ENCODE measurements at places on chromosomes 6 and 20.

DNA sequence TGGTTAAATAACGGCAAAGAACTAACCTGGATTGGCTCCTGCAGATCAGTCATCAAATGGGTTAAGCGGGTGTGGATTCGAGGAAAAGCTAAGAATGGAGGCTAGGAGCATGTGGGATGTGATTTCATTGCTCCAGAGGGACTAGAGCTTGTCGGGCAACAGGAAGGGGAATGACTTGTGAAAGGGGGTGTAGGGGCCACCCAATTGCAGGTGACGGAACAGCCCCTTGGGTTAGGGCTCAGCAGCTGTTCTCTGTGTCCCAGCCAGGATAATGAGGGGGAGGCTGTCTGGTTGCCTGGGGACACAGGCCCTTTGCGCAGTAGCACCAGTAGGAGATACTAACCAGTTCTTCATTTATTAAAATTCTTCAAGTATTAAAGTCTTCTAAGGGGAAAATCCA, 25.0 kb upstream of the MRPS18A start:
- DNase-seq: no peak

GRCh38 chr6:106804346-106805335, 169.9 kb downstream of the CD24 start:
- DNase-seq: no peak

DNA sequence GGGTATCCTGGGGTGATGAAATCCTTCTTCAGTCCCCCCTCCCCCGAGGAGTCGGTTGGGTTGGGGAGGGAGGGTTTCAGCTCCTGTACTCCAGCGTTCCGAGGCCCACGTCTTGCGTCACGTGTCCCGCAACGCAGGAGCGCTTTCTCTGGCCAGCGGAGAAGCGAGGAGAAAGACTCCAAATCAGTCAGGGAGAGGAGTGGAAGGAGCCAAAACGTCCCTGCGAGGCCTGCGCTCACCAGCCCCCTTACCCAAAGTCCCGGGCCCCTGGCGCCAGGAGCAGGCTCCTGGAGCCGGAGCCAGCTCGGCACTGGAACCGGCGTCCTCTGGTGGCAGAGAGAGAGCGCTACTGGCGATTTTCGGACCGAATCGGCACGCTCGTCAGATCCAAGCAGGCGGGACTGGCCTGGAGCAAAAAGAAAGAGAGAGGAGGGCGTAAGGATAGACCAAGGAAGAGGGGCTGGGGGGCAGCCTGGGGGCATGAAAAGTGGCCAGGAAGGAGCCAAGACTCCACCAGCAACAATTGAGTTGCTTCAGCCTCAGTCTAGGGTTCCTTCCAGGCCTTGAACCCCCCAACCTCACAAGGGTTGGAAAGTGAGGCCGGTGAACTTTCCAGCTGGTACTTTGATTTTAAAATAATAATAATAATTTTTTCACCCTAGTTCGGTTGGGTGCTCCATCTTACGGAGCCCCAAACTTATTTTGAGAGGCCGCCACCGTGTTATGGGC, at the start of gene GNAS:
GNAS (plus strand) TSS at position 174 of the 729 bp plus-strand sequence.
- DNase-seq: peak; percentile 38

DNA sequence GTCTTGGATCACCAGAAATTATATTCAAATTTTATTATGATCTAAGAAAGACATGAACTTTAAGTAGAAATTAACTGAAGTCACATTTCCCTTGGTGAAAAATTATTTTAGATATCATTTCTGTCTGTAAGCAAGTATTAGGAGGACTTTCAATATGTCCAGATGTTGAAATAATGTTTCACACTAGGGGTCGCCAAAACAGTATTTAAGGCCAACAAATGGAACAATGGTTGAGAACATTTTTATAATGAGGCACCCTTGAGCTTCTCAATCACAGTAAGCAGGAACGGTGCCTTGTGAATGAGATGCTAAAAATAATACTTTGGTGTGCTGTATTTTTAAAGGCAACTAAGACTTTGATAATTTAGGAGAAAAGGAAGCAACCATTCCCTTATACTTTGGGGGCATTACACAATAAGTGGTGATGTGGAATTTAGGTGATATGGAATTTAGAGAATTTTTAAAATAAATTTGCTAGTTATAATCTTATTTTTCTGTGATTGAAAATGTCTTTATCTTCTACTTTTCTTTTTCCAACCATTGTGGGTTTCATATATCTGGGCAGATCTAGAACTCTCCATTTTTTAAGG, 9.6 kb upstream of the SF3B5 start:
- DNase-seq: peak; percentile 39

DNA sequence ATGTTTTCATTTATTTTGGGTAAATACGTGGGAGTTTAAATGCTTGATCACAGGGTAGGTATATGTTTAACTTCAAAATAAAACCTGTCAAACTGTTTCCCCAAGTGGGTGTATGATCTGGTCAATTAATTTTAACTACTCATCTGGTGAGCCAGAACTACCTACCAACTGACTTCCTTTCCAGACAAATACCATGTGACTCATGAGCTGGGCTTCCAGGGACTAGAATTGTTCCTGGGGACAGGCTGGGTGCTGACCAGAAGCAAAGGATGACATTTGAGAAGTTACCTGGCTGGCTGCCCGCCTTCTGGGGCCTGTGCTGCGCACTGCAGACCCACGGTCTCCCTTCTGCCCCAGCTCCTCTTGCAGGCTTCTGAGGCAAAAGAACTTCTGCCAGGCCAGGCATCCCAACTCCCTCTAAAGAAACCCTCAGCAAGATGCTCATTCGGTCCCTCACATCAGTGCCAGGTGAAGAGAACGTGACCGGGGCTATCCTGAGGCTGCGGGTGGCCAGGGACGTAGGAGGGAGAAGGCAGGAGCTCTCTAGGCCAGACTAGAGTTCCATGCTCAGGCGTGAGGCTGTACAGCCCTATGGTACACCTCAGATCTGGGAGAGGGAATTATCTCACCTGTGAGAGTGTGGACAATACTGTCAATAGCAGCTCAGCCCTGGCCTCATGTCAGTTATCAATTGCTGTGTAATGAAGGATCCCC, 103.6 kb downstream of the JPH2 start:
- no peak for DNase-seq

GRCh38 chr6:140052736-140053729, 678.6 kb upstream of the CITED2 start:
- DNase-seq: no peak

GRCh38 chr6:89205819-89206218, 11.3 kb downstream of the GABRR1 start:
- no peak for DNase-seq

- no peak for DNase-seq
These were observed 392.0 kb upstream of the SASH1 start for GRCh38 chr6:147950623-147950987.

GRCh38 chr6:137522831-137523230, 28.6 kb upstream of the OLIG3 start:
- DNase-seq: no peak

- DNase-seq: no peak
These were observed 29.9 kb downstream of the EZR start for GRCh38 chr6:158789115-158789917.

GRCh38 chr6:56652994-56653393, 10.3 kb upstream of the DST start:
- DNase-seq: no peak

- DNase-seq: no peak
These were observed 136.3 kb downstream of the CD109 start for GRCh38 chr6:73832313-73832712.

- DNase-seq: no peak
These were observed 11.9 kb upstream of the NSFL1C start for GRCh38 chr20:1478566-1478965.

GRCh38 chr6:16700202-16700915, 60.9 kb downstream of the ATXN1 start:
- DNase-seq: no peak

GRCh38 chr6:15462256-15462655, 200.6 kb downstream of the DTNBP1 start:
- DNase-seq: no peak

- no peak for DNase-seq
These were observed 103.5 kb downstream of the RFPL4B start for GRCh38 chr6:112450663-112451062.

- DNase-seq: peak; percentile 37
These were observed 53.6 kb downstream of the CDC40 start for GRCh38 chr6:110233770-110234374.

DNA sequence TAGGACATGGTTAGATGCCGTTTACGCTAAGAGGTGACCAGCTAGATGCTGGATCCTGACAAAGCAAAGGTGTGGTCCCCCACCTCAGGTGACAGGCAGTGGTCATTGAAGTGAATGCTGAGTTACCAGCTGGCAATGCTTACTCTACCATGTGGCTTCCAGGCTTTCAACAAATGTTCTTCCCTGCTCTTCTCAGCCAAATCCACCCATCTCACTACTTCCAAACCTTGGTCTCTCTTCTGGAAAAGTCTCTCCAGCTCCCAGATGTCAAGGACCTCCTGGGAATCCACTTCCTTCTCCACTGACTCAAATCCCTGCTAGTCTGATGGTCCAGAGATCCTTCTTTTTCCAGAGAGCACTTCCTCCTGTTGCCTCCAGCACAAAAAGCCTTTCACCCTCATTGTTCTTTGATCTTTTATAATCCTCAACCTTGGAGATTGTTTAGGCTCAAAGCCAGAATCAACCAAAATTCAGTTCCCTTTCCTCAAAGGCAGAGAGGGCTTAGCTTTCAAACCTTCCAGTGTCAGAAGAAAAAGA, 228.0 kb downstream of the ZNF217 start:
- no peak for DNase-seq

DNA sequence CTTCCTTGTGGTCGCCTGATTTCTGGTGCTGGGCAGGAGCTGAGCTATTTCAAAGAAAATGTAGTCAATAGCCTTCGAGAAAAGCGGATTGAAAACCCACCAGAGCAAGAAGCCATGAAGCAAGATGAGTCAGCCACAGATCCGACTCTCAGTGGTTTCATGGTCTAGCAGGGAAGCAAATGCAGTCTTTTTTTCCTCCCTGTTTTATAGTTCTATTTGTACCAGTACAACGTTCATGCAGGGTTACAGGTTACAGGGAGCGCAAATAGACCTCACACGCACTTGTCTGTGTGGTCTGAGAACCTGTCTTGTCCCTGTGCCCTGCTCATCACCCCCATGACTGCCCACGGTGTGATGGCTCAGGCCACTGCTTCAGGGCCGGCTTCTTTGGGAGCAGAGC, 309.8 kb upstream of the SUPT3H start:
- DNase-seq: no peak

DNA sequence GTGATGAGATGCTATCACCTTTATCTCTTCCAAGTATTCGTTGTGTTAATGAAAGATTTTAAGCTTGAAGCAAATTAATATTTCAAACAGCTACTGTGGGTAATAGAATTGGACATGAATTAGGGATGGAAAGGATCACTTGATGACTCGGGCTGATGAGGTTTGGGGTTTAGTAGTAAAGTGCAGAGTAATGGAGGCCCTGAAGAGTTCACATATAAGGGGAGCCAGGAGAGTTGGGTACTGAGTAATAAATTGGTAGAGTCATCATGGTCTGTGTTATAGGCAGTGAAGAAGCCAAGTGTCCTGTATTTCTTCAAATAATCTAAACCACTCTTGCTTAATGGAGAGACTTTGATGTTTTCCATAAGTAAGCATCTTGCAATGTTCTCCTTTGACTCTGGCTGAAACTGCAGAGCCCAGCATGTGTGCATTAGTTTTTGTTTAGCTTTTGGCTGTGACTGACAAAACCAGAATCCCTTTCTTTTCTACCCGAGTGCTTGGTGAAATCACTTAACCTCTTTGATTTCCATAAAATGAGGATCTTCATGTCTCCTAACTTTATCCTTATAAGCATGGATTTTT, 57.6 kb downstream of the L3MBTL3 start:
- DNase-seq: no peak

- DNase-seq: no peak
These were observed 25.9 kb downstream of the FOXQ1 start for GRCh38 chr6:1337791-1338190.

- DNase-seq: no peak
These were observed 10.2 kb downstream of the VSX1 start for GRCh38 chr20:25071734-25072133.

DNA sequence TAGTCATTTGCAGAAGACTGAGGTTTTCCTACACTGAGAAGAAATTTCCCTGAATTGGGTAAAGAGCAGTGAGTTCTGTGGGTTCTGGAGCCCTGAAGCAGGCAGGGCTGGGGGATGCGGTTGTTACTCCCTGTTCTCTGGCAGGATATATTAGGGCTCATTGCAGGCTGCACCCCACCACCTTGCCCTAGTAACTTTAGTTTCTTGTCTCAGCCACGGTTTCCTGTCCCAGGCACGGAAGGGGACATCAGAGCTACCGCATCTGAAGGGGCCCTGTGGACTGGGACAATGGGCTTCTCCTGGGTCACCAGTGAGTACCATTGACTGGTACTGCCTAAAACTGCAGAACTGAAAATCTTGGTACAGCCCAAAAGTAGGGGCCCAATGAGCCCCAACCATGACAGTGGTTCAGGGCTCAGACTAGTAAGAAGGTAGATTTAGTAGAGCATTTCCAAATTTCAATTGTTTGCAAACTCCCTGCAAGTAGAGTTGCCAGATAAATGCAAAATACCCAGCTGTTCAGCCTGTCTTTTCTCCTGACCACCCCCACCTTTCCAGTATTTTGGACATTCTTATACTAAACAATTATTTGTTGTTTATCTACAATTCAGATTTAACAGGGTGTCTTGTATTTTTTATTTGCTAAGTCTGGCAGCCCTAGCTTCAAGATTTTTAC, 54.5 kb upstream of the EYA2 start:
- DNase-seq: no peak

GRCh38 chr6:157552081-157552747, 171.2 kb downstream of the ZDHHC14 start:
- no peak for DNase-seq
